GM23248 (cell line): ENCODE measurements at places on chromosomes 3 and 15.

GRCh38 chr15:99564221-99565048, 1.3 kb upstream of the MEF2A start:
- DNase-seq: peak; percentile 52

- no peak for DNase-seq
Measured at GRCh38 chr3:129204473-129204872, 20.8 kb upstream of the CNBP start.

DNA sequence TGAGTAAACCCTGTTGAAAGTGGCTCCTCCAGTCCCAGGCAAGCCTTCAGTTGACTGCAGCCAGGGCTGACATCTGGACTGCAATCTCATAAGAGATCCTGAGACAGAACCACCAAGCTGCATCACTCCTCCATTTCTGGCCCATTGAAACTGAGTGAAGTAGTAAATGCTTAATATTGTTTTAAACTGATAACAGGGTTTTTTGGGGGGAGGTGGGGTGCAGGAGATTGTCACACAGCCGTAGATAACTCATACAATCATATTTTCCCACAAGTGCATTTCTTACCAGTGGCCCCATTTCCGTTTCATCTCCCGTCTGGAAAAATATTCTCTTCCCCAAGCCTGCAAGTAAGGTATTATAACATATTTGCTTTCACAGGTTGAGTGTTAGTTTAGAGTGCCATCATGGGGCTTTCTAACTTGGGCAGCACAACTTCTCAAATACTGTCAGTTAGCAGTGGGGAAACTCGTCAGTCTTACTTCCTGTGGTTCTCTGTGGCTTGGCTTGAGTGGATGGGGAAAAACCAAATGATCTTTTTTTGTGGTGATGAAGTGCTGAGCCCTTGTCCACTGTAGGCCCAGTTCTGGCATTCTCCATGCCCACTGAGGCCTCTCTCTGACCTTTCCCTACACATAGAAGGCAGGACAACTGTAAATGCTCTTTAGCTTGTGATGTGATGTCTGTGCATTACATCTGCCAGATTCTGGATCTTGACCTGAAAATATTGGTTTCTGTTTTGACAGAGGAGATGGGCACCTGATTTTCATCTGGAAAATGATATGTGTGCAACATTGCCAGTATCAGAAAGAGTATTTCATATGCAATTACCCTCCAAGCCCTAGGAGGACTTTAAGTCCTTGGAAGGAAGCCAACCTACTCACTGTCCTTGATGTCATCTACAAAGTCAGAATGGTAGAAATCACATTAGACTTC, 90.1 kb upstream of the BHLHE40 start:
- DNase-seq: peak; percentile 42

GRCh38 chr3:197417441-197417840, 119.0 kb upstream of the DLG1 start:
- DNase-seq: peak; percentile 67

- no peak for DNase-seq
Measured at GRCh38 chr15:44319385-44319784, 30.9 kb downstream of the GOLM2 start.

DNA sequence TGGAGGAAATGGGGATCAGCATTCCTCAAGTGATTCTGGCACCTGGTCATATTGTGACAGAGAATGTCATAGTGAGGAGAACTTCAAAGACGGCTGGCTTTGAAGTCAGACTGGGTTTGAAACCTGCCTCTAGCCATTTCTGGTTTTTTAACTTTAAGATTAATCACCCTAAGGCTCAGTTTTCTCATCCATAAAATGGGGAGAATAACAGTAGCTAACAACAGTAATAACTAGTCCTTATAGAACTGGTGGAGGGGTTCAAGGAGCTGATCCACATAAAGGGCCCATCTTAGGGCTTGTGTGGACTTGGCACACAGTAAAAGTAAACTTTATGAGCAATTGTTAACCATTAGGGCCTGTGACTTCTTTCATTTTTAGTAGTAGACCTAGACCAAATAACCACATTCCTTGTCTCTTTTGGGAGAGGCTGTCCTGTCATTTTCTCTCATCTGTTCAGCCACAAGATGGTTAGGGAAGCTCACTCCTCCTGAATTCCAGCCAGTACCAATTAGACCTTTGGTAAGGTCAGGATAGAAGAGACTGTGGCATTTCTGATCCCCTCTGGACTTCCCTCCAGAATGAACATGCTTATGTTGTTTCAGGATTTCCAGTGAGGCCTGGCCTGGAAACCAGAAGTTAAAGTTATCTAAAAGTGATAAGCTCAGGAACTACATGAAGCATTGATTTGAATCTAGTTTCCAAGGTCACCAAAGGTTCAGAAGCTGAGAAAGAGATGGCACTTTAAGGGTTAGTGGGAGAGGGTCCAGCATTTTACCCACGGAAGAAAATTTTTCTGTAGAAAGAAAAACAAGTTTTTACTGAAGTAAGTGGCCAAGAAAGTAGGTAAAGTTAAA, 159.3 kb upstream of the DPH6 start:
- no peak for DNase-seq

DNA sequence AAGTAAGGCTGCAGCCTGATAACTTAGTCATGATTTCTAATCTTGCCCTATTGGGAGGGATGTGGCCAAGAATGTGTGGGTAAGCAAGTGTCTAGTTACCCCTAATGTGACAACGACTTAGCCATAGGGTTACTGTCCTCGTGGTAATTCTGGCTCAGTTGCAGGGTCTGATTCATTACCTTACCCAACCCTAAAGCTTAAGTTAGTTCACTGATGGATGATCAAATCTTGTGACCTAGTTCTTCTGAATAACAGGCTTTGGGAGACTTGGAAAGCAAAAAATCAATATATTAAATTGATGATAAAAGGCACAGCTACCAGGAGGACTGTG, 1.6 kb upstream of the INTS14 start:
- peak; percentile 61 for DNase-seq

DNA sequence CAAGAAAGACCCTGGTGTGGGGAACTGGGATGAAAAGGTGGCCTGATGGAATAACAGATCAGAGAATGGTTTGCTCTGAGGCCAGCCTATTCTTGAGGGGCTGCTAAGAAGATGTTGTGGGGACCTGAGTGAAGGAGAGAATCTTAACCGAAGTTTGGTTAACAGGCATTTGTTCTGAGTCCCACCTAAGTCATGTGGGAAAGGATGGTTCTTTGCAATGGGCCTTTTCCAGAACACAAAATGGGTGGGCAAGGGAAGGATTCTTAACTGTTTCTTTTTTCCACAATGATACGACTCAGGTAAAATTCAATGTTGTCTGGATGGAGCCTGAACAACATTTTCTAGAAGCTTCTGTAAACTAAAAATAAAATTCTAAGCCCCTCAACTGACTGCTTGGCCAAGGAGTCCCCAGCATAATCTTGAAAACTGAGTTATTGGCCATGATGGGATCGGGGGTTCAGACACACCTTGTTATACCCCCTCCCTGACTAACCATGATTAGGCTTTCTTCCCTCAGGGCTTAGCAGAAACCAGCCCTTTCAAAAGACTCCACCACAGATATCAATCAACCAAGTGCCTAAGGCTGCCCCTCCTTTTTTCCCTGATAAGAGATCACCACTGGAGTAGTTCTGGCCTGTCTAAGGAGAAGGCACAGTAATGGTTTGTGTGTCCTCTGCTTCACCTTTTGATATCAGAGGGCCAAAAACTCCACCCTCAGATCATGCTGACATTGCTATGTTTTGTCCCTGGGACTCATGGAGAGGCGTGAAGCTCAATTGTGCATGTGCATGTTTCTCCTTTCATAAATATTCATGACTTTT, 30.1 kb downstream of the SCN11A start:
- DNase-seq: no peak

DNA sequence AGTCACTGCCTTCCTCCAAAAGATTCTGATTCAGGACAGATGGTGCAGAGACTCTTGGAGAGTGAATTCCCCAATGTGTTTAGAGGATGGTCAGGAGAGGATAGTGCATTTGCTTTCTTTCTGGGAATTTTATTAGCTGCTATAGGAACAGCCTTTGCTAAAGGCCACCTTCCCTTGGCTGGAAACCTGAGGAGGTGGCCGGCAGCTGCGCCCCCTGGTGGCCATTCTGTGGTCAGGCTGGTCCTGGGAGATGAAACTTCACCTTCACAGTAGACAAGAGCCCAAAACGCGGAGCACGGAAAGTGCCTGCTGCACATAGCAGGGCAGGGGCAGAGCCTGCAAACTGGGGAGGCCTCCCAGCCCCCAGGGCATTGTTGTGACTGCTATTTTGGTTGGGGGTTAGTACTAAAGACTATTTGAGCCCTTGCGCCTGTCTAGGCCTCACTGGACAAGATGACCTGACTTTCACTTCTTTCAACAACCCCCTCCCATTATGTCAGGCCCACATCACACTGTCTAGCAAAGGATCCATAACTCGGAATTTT, 34.3 kb downstream of the SEC22C start:
- DNase-seq: peak; percentile 68

DNA sequence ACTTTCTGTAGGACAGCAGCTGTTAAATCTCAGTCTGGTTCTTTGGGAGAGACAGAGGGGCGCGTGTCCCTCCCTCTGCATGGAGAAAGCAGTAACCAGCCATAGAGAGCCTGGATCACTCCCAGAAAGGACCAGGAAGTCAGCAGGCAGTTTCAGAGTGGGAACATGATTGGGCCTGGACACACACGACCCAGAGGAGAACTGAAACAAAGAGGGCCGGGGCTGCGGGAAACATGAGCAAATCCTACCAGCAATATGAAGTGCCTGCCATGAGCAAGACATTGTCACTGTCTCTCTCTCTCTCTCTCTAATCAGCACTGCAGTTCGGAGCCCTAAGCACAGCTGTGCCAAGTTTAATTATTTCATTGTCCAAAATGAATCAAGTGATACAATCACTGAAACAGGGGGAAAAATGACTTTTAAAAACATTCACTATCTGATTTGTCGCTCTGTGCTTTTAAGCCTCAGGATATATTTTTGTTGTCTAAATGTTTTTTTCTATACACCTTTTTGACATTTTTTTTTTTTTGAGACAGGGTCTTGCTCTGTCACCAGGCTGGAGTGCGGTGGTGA, 17.6 kb downstream of the MUC13 start:
- no peak for DNase-seq

GRCh38 chr15:66619152-66619903, 53.5 kb upstream of the LCTL start:
- DNase-seq: peak; percentile 92

- DNase-seq: peak; percentile 59
Measured at GRCh38 chr3:186839874-186840641, 2.5 kb upstream of the ADIPOQ start.

DNA sequence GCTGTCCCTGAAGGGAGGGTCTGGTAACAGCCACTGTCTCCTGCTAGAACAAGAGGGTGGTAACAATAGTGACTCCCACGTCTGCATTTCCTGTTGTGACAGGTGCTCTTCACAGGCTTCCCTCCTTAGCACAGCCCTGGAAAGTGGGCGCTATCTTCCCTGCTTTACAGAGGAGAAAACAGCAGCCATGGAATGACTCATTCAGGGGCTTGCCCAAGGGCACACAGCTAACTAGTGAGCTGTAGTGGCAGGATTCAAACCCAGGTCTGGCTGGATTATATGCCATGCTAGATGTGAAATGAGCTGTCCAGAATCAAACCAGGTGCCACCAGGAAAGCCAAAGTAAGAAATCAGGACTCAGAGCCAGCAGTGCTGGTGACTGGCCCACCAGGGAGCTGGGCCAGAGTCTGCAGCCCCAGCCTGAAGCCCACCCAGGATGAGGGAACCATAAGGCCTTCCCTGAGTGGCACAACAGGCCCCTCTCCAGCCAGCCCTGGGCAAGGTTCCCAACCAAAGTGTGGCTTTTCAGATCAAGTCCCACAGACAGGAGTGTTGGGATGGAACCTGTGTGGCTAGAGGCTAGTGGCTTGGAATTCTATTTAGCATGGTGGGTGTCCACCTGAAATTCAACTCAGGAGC, 102.4 kb downstream of the ETFA start:
- DNase-seq: no peak

GRCh38 chr3:14082108-14082657, 42.5 kb downstream of the CHCHD4 start:
- no peak for DNase-seq

DNA sequence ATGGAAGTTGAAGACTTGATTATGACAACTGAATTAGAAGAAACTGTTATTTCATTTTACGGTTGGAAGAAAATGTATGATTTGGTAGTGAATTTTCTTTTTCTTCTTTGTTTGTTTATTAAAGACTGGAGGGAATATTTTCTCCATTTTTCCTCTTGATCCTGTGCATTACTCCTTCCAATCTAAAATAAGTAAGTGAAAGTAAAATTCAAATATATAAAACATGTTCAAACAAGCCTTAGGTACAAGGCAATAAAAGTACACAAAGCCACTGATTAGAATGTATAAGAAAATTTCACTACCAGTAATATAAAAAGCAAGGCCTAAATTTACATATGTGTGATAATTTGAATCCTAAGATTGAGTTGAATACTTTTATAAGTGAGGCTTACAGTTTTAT, 181.2 kb upstream of the MME start:
- no peak for DNase-seq

DNA sequence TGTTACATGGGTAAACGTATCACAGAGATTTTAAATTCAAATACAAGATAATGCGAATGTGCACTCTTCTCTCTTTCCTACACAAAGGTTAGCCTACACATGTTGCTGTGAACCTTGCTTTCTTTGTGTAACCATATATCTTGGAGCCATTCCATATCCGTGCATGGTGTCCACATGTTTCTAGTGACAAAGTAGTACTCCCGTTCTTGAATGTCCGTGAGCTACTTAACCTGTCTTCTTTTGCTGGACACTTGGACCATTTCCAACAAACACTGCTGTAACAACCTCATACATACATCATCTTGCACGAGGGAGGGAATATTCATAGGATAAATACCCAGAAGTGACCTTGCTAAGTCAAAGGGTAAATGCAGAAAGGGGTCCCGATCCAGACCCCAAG, 75.0 kb downstream of the STRIT1 start:
- no peak for DNase-seq

GRCh38 chr3:72690629-72691028, 157.6 kb downstream of the SHQ1 start:
- DNase-seq: no peak

GRCh38 chr3:93906245-93906644, 67.5 kb downstream of the PROS1 start:
- DNase-seq: no peak

DNA sequence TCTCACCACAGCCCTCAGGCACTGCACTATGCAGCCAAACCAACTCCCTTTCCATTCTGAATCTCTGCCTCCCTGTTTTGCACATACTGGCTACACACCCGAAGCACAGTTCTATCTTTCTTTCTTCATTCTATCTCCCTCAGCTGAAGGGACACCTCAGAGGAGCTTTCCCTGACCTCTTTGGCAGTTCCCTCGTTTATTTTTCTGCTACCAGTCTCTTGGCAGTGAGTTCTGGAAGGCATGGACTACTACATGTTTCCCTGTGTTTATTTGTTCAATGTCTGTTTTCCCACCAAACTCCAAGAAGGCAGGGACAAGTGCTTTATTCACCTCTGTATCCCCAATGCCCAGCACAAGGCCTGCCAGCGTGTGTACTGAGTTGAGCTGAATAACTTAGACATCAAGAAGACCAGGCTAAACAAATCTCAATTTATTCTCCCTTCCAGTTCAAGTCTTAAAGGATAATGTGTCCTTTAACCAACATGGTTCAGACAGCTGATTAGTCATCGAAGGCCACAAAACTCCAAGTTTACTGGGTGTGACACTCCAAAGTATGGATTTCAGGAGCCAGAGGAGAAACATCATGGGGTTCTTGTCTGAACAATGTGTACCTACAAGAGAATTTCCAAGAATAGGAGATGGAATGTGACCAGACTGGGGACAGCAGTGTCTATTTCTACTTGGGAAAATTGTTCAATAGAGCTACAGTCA, 260.1 kb upstream of the CTNNB1 start:
- no peak for DNase-seq

- peak; percentile 15 for DNase-seq
Measured at GRCh38 chr15:99976811-99977271, 243.6 kb upstream of the LYSMD4 start.

- no peak for DNase-seq
Measured at GRCh38 chr3:119748991-119749390, 32.9 kb upstream of the NR1I2 start.
